ENCODE measurements at places on chromosomes 3 and 15.

GRCh38 chr3:46578973-46579755 lies 13.1 kb upstream of the LRRC2 start:
- no peak for DNase-seq

GRCh38 chr3:69058180-69058946 lies 6.2 kb upstream of the TMF1 start:
- no peak for DNase-seq

GRCh38 chr3:81245043-81245442 lies 516.4 kb downstream of the GBE1 start:
- no peak for DNase-seq

- DNase-seq = no peak
Observed at GRCh38 chr3:194339356-194339755, 11.8 kb downstream of the CPN2 start.

- DNase-seq = no peak
Observed at GRCh38 chr3:42005401-42005800, 43.5 kb upstream of the ULK4 start.

GRCh38 chr3:138786788-138787271 lies 47.9 kb downstream of the PIK3CB start:
- DNase-seq = no peak

All from activated naive CD4-positive, alpha-beta T cell treated with Interleukin-2 at 50 U/mL for 16 hours (primary cell).